Eye (tissue), 1 donor: ENCODE measurements at places on chromosomes 11 and 22.
A peak's percentile ranks its signal among the peaks of the same experiment; 100 is the strongest.

DNA sequence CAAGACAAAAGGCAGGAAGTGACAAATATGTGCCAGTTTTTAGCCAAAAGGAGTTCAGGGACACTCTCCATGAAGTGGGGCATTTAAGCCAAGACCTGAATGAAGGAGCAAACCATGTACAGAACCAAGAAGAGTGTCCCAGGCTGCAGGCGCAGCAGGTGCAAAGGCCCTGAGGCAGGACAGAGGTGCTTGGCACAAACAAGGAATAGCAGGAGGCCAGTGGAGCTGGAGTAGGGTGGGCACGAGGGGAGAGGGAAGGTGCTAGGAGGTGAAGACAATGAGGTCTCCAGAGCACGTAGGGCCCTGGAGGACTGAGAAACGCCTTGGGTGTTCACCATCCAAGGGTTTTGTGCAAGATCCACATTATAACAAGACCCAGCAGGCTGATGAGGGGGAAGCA, 474.1 kb downstream of the MN1 start:
- no peak for DNase-seq

GRCh38 chr22:21663738-21664137, 2.1 kb upstream of the PPIL2 start:
- DNase-seq, result no peak

- DNase-seq, result peak; percentile 63
Measured at GRCh38 chr11:76209375-76209972, 3.2 kb upstream of the WNT11 start.

DNA sequence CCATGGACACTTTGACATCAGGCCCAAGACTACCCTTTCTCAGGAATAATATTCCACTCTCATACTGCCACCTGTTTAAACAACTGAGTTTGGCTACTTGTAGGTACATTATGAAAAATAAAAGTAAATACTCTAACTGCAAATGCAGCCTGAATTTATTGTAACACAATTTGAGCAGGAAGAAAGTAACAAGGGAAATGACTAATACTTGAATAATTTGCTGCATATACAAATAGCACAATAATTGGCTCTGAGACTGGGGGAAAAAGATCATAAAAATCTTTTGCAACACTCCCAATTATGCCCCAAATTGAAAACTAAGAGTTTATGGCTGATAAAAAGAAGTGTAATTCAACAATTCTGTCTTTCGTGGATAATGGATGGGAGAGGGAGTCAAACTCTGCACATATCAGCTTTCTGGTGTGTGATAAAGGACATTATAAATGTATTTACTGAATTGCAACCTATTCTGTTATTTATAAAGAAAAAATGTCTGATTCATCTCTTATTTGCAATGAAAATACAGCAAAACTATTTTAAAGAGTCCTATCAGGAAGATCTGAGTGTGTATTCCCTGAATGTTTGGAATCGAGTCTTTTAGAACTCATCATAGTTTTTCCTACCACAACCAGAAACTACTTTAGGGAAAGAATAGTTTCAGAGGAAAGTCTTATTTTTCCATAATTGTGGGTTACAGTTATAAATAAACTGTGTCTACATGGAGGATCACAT, 359.0 kb downstream of the JRKL start:
- no peak for DNase-seq

- DNase-seq, result peak; percentile 49
Measured at GRCh38 chr22:46652081-46652846, 32.1 kb downstream of the GRAMD4 start.

DNA sequence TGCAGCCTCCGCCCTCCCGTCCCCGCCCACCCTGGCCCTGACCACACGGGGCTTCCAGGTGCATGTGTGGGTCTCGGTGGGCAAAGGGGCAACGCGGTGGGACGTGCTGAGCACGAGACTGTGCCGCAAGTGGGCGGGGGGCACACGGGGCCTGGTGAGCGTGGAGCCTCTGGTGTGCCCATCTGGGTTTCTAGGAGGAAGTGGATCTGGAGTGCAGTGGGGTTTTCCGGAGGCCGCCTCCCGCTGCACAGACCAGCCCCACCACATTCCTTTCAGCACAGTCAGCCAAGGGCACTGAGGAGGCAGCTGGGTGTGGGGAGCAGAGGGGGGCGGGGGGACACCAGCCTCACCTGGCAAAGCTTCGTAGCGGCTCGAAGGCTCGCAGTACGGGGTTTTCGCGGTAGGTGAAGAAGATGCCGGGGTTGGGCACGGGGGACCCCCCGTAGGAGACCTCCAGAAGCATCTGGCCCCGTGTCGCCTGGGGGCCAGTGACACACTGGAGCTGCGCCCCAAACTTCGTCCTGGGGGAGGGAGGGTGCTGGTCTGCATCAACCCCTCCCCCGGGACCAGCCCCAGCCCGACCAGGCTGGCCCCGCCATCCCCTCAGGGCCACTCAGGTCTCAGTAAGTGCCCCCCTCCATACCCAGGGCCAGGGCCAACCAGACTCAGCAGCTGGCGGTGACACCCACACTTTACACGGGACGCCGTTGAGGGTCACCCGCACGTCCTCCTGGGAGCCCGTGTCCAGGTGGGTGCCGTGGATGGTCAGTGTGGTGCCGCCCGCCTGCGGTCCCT, 12.4 kb upstream of the MAPK11 start:
- no peak for DNase-seq

GRCh38 chr11:842370-843002, at the start of the genes POLR2L and TSPAN4:
Gene POLR2L (minus strand): TSS chr11:842529. CDS start chr11:842508, 21 bp downstream.
Gene TSPAN4 (plus strand): TSS chr11:842852. CDS start chr11:850305, 7,453 bp downstream.
- peak; percentile 96 for DNase-seq

DNA sequence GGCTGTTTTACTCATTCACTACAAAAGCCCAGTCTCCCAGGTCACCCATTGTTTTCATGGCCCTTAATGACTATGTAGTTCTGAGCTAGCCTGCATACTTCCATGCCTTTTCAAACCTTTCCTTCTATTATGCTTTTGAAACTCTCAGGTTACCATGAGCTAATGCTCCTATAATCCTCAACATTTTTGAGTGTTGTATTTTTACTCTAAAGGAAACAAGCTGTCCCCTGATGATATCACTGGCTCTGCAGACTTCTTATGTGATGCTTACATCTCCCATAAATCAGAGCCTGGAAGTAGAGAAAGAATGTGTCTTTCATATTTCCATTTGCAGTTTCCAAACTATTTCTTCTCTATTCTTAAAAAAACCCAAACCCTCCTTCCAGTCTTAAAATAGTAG, 159.0 kb upstream of the RAG2 start:
- no peak for DNase-seq

DNA sequence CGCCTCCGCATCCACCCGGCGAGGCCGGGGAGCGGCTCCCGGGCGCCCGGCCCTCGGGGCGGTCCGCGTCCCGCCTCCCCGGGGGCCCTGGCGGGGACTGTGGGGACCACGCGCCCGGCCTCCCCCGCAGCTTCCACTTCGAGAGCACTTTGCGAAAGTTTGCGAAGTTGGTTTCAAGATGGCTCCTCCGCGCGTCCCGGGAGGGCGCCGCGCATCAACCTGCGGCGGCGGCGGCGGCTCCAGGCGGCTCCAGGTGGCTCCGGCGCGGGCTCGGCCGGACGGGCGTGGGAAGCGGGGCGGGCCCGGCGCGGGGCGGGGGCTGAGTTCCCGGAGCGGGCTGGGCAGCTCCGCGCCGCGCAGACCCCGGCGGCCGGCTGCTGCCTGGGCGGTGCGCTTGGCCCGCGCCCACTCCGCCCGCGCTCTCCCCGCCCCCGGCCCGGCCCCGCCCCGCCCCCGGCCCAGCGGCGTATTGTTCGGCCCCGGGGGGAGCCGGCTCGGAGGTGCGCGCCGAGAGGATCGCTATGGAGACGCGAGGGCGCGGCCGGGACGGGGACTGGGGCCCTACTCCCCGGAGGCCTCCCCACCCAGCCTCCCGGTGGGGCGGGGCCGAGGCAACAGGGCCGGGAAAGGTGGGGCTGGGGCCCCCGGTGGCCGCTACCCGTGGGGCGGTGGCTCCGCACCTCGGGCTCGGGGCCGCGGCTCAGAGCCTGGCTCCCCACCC, at the start of gene CELSR1:
Gene CELSR1, minus strand, starts transcription at position 396 of the 721 bp plus-strand sequence. CDS start 450 bp downstream, outside the sequence.
- peak; percentile 60 for DNase-seq

DNA sequence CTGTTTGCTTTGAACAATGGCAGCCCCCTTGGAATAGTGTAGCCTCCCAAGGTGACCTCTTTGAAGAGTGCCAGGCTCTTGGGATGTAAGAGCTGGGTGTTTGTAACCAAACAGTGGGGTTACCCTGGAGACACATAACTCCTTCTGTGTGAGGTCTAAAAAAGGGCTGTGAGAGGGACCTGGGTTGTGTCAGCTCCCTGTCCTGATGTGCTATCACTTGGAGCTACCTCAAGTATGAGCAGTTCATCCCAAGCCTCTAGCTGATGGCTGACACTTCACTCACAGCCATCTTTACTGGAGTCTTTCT, 40.2 kb downstream of the TSPAN18 start:
- no peak for DNase-seq

DNA sequence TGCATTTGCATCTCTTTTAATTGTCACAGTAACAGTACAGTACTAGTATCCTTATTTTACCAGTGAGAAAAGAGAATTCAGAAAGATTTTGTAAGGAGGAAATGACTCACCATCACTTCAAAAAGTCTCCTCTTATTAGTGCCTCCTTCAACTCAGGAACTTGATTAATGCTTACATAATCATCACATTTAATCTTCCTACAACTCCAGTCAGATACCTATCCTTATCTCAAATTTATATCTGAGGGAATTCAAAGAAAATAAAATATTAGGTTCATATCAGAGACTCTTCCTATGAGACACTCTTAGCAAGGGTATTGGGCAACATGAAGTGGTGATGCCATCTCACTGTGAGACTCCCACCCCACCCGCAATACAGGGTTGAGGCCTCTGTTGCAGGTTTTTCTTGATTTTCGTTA, 26.1 kb upstream of the CTSC start:
- DNase-seq, result no peak

DNA sequence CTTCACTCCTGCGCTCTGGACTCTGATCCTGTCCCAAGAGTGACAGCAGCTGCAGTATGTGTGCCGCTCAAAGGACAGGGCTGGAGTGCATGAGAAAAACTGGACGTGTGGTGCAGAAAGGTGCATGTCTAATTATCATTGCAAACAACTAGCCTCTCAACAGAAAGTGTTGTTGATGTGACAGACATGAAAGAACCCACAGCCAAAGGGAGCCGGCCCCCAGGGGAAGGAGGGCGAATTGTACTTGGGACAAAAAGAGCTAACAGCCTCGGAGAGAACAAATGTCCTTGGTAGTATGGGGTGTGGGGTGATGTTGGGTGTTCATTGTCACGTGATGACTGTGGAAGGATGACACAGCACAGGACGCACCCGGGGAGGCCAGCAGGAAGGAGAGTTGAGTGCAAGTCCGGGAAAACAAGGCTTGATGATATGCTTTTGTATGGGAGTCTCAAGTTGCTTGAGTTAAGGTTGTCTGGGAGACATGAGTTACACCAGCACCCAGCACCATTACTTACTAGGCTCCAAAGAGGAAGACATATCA, 325.5 kb downstream of the NTM start:
- no peak for DNase-seq

- DNase-seq, result no peak
Measured at GRCh38 chr22:23275751-23276150, 95.4 kb downstream of the BCR start.

GRCh38 chr22:26642465-26643417, 14.6 kb upstream of the MIAT start:
- DNase-seq, result peak; percentile 67

DNA sequence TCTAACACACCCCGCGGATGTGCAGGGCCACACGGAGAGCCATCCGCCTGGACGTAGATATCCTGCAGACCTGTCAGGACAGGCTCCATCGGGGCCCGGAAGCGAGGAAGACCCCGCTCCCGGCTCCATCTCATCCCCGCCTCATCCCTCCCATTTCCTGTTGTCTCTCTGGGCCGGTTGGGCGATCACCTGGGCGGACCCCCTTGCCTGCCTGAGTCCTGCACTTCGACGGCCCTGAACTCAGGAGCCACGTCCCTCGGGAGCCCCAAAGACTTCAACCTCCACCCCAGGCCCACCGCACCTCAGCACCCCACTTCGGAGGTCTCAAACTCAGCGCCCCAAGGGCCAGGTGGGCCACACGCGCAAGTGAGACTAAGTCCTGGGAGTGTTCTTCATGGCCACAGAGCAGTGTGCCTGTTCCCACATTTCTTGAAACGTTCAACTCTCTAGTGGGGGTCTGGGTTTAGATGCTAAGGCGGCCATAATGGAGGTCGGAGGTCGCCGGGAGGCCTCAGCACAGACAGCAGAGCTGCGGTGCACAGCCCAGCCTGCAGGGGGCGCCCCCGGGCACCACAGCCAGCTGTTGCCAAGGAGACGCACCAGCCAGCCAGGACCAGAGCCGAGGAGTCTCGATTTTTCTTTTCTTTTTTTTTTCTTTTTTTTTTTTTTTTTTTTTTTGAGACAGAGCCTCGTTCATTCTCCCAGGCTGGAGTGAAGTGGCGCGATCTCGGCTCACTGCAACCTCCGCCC, 26.0 kb upstream of the FADD start:
- DNase-seq, result no peak

DNA sequence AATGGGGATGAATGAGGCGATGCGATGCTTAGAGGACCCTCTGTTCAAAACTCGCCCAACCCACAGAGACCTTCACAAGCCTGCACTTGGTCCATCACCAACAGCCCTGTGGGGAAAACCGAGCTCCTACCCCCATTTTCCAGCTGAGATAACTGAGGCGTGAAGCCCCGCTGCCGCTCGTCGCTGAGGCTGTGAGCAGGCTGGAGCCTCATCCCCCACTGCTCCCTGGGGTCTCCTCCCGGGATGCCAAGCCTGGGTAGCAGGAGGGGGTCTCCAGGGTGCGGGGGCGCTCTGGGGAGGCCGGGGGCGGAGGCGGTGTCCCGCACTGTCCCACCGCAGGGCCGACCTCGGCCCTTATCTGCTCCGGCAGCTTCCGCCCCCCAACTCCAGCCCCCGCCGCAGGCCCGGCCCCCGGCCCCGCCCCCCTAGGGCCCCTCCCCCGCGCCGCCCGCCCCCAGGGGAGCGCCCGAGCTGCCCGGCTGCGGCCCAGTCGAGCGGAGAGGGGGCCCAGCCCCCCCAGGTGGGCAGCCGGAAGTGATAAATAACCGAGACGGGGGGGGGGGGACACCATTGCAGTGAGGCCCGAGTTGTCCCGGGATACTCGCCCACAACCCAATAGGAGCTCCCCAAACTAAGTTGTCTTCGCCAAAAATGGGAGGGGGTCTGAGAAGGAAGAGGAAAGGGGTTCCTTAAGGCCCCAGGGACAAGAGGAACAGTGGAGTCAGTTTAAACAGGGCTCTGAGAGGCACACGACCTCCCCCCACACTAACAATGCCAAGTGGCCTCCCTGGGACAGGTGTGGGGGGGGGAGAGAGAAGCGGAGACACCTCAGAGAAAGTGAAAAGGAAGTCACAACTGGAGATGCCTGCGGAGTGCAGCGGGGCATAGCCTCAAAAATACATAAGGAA, 8.3 kb upstream of the SLC39A13 start:
- DNase-seq, result peak; percentile 66

GRCh38 chr22:40624770-40625169, 11.7 kb downstream of the MRTFA start:
- DNase-seq, result no peak

GRCh38 chr11:113977701-113978100, 2.8 kb downstream of the HTR3A start:
- no peak for DNase-seq

GRCh38 chr11:36594316-36594989, at the start of gene IFTAP:
Gene IFTAP (plus strand): TSS chr11:36594502. CDS start chr11:36610104, 15,602 bp downstream.
- peak; percentile 97 for DNase-seq

GRCh38 chr11:8283100-8283464, 19.4 kb upstream of the LMO1 start:
- DNase-seq, result peak; percentile 88
